ENCODE measurements at places on chromosomes 16 and 17. TPM values are rescaled to one million over a fixed set of nuclear protein-coding genes. Genes with fewer than 3 reads are reported as not detected.

Gene SPATA22
- total RNA-seq = not detected

GRCh38 chr17:31452101-31452500, 60.6 kb downstream of the RAB11FIP4 start:
- no peak for DNase-seq

- no peak for DNase-seq
Observed at GRCh38 chr16:10744370-10745030, 858 bp downstream of the NUBP1 start.

Gene SLC16A6
- total RNA-seq = 0.23 TPM

Gene TBC1D3C
- total RNA-seq = not detected

- DNase-seq = peak; percentile 53
Observed at GRCh38 chr17:2050300-2051060, 4.4 kb upstream of the HIC1 start.

DNA sequence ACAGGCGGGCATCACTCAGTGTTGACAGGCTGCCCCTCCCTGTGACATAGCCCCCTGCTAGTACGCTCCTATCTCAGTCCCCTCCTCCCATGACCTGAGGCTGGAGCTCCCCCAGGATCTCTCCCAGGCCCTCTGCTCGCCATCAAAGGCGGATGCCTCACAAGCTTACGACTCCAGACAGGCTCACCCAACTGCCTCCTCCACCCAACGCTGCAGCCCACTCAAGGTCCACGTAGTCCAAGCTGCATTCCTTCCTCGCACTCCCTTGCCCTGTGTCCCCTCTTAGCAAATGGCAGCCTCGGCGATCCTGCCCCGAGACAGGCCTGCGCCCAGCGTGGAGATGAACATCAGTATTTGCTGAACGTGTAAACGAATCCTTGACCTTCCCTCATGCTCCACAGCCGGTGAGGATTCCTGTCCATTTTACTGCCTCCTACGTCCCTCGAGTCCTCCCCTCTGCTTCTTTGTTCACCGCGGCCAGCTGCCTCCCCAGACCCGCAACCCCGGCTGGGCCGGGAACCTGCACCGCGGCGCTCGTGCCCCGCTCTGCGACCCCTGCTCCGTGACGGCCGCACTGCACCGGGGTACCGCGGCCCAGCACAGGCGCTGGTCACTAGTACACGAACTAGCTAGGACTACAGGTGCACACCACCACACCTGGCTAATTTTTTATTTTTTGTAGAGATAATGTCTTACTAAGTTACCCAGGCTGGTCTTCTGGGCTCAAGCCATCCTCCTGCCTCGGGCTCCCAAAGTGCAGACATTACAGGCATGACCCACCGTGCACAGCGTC, 838 bp upstream of the TMEM97 start:
- DNase-seq = peak; percentile 36

Gene SCGB1C2
- not detected for total RNA-seq

Gene ZNHIT3
- total RNA-seq = 53.7 TPM

DNA sequence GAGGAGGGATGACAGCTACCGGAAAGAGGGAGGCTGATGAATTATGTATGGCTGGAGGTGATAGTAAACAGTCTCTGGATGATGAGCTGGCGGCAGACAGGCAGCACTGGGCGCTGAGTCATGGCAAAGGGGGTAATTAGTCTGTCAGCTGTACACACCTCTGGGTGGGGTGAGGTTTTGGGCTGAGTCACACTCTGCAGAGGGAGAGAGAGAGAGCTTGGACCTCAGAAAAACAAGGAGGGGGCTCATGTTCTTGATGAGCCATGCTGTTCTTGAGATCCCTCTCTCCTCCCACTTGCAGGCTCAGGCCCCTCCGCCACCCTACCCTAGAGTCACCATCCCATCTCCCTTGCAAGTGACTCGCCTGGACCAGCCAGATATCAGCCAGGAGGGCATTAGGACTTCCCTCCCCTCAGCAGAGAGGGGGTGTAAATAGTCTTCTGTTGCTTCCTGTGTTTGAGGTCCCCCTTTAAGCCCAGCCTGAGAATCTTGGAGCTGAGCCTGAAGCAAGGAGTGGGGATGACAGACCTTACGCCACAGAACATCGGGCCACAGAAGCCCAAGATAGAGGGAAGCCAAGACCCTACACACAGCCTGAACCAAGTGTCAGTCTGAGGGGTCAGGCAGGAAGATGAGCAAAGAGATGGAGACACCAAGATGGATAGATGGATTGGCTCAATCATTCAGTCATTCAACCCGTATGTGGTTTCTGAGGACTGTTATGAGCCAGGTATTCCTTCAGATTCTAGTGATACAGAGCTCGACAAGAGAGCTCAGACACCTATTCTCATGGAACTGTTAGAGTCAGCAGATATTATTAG, 383.2 kb upstream of the CCL2 start:
- no peak for DNase-seq

Gene TMEM92
- total RNA-seq = 3.0 TPM

- DNase-seq = no peak
Observed at GRCh38 chr17:7613769-7614424, 800 bp downstream of the FXR2 start.

Gene RUSF1
- 47.7 TPM for total RNA-seq

DNA sequence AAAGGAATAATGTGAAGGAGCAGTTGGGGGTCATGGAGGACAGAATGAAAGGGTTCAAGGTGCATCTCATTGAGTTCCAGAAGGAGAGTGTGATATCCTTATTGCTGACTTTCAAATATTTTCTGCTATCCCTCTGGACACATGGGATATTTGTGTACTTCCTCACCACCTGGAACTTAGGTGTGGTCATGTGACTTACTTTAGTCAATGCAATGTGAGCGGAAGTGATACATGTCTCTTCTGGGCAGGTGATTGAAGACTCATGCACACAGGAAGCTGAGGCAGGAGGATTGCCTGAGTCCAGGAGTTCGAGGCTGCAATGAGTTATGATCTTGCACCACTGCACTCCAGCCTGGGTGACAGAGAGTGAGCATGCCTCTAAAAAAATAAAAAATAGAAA, 36.7 kb upstream of the TANC2 start:
- DNase-seq = no peak

Gene HOXB3
- 21.9 TPM for total RNA-seq

Gene CPHXL2
- total RNA-seq = not detected

Gene TP53TG3
- not detected for total RNA-seq

Gene AOC2
- total RNA-seq = 3.2 TPM
